Brain (organoid and tissue), 16 donors: ENCODE measurements at places on chromosomes 2 and 18. TPM values are rescaled to one million over a fixed set of nuclear protein-coding genes. Genes with fewer than 3 reads are reported as not detected.

DNA sequence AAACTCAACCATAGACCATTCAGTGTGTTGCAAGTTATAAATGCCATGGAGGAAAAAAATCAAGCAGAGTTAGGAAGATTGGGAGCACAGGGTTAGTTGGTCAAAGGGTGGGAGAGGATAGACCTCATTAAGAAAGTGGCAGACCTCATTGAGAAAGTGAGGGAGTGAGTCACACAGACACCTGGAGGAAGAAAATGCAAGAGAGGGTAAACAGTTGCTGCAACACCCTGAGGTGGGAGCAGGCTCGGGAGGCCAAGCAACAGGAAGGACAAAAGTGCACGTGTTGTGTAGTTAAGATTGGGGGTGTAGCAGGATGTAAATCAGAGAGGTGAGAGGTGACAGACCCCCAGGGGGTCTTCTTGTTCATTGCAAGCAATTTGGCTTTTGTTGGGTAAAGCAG, 6.4 kb downstream of the IL1RL1 start:
- no peak for DNase-seq

DNA sequence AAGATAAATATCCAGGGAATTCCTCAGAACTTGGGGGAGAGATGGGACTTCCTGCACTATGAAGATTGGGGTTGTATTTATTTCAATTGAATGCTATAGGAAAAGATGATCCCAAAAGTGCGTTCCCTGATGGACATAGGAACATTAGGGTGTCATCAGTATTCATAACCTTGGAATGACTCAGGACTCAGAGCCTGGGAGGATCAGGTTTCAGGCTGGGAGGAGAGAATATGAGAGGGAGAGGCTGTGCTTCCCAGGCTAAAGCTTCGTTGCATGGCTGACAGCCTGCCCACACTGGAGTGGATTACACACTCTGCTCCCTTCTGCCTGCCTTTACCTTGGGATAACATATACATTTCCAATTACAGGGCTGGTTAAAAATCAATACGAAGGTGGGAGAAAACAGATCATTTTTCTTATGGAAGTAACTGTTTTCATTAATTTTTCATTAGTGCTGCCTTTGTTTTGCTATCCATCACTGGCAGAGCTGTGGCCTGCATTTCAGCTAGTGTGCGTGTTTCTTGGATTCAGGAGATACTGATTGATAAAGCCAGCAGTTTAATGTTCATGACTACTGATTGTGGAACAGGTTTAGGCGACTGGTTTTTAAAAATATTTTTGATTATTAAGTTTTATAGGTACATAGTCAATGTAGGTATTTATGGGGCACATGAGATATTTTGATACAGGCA, 118.7 kb downstream of the KCTD1 start:
- DNase-seq: no peak

GRCh38 chr2:205738117-205738968, 56.0 kb downstream of the NRP2 start:
- no peak for DNase-seq

DNA sequence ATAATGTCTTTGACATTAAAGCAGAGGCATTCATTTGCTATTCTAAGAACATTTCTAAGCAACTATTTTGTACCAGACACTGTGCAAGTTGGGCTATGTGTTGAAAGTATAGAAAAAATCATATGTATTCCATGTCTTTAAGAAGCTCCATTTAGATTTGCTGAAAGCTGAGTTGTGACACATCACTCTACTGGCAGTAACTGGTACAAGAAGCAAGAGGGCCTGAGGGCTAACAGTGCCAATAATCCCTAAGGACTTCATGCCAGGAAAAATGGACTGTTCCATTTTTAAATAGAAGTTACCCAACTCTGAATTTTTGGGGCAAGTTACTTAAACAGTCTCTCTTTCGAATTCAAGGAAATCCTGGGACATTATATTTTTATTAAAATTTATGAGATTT, 178.7 kb downstream of the SRBD1 start:
- DNase-seq: peak; percentile 15

Gene BMP10
- polyA plus RNA-seq: not detected

Gene GAD1
- 17.2 TPM for polyA plus RNA-seq

DNA sequence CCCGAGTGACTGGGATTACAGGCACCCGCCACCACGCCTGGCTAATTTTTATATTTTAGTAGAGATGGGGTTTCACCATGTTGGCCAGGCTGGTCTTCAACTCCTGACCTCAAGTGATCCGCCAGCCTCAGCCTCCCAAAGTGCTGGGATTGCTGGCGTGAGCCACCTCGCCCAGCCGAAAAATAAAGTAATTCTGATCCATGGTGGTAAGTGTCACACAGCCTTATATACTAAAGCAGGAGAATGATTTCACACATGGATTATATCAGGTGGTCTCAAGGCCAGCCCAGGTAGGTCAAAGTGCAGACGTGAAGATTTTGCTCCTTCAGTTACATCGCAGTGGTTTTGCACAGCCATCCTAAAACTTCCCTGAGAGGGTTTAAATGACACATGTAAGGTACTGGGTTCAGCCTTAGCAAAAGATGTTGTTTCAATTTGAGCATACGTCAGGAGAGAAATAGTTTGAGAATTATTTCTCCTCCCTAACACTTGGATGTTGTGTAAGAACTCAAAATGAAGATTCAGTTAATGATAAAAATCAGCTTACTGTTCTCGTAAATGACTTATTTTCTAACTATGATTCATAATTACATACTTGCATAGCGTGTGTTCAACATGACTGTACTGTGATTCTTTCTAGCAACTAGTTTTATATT, 93.0 kb upstream of the SLC39A10 start:
- DNase-seq: no peak

Gene LYPD1
- polyA plus RNA-seq: 8.0 TPM

GRCh38 chr2:168699844-168700417, 102.5 kb upstream of the NOSTRIN start:
- DNase-seq: peak; percentile 66

GRCh38 chr2:61538920-61539520, 864 bp upstream of the XPO1 start:
- DNase-seq: peak; percentile 74

DNA sequence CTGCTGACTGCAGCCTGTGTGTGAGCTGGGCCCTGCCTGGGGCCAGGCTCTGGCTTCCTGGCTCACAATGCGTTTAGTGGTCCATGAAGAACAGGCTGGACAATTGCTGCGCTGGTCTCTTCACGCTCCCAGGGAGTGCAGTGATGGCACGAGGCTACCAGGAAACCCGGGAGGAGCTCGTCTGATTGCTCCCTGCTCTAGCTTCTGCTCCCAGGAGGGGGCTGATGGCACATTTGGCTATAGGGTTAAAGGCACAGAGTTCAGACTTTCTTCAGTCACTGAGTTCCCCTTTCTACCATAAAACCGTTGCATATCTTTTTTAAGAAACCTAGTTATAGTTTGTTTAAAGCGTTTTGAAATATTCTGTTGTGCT, 60.1 kb downstream of the KCNF1 start:
- peak; percentile 30 for DNase-seq

DNA sequence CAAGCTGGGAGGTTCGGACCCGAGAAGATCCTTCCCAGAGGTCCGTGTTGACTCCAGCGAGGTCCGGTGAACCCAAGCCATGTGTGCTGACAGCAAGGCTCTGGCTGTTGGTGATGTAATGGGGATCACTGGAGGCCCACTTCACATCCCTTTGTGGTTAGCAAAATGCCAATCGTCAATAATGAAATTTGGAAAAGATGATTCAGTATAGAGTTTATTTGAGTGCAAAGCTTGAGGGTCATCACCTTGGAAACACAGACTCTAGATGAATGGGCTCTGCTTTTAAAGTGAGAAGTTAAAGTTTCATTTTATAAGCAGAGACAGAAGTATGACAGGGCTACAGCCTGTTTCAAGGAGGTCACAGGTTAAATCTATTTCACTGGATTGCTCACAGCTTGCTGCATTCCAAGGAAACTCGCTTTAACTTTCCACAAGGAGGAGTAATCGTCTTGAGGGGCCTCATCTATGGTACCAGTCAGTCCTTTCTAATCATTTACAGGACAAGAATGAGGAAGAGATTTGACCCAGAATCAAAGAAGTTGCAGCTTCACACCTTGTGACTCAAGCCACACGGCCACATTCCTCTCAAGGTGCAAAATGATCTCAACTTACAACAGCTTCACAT, 140.5 kb downstream of the TPO start:
- DNase-seq: no peak

Gene TMEM17
- 1.8 TPM for polyA plus RNA-seq

DNA sequence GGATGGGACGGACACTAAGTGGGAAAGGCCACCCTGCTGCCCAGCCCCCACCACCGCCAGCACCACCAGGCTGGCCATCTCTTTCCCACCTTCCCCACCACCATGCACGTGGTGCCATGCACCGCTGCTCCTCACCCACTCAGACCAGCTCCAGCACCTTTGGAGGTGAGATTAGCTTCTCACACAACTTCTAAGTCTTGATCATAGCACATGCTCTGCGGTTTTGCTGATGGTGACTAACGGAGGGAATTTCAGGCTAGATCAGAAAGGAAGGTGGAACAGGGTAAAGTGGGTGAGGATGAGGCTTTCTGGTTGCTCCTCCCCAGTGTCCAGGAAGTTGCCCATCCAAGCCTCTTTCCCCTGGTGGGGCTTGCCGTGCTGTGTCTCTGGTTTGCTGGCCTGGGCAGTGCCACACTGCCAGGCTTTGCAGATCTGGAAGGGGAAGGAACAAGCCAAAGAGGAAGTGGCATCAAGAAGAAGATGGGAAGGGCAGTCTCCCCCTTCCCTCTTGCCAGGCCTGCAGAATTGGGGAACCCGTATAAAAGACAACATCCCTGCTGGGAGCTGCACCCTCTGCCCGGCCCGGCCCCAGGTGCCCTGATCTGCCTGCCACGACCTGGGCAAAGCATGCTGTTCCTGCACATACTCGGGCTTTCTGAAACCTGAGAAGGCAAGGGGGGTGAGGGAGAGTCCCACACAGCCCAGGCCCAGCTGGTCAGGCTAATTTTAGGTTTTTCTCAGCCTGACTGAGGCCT, 44.3 kb upstream of the CAB39 start:
- DNase-seq: no peak

Gene SNORC
- polyA plus RNA-seq: 16.9 TPM

- no peak for DNase-seq
Measured at GRCh38 chr2:119066272-119066804, 92.2 kb downstream of the C1QL2 start.

Gene CCDC178
- polyA plus RNA-seq: 2.8 TPM

- no peak for DNase-seq
Measured at GRCh38 chr2:112084689-112085374, 29.8 kb downstream of the TMEM87B start.

- DNase-seq: no peak
Measured at GRCh38 chr2:16623031-16623430, 42.6 kb downstream of the CYRIA start.

GRCh38 chr2:15408759-15409158, 152.4 kb downstream of the NBAS start:
- DNase-seq: no peak

DNA sequence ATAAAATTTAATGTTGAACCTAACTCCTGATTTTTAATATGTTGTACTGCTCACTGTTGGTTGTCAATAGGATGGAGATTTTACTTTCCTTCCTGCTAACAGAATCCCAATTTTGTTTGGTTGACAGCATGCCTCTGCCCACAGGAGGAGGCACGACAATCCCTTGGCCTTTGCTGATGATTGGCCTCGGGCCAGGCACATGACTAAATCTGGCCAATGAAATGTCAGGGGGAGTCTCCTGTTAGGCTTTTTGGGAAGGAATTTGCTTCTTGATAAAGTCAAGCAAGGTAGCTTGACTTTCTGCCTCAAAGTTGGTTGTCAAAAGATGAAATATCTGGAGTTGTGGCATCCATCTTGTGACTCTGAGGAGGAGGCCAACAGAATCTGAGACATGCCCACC, 6.8 kb upstream of the TGFA start:
- DNase-seq: no peak

DNA sequence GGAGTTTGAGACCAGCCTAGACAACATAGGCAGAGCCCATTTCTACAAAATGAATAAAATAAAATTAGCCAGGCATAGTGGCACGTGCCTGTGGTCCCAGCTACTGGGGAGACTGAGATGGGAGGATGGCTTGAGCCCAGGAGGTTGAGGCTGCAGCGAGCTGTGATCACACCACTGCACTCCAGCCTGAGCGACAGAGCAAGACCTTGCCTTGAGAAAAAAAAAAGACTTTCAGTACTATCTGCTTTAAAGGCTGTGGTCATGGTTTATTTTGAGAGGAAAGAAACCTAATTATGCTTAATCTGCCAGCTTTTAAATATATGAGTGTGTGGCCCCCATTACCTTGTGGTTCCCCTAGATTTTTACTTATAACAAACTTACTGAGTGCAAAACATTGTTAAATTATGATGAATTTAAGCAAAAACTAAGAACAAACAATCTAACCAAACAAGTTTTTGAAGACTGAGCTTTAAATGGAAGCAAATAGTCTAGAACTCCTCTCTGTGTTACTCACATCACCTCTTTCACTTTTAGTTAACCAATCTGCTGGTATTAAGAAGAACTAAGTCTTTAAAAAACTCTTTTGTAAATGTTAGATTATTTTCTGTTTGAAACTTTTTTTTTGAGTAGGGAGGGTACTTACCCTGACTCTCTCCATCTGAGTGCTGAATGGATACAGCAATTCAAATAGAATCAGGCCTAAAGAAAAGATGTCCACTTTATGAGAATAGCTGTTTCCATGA, 65.4 kb downstream of the EIF2AK3 start:
- DNase-seq: no peak

- DNase-seq: peak; percentile 87
Measured at GRCh38 chr2:230864605-230865306, at the start of gene ITM2C. Gene ITM2C (plus strand): TSS chr2:230864942. CDS start chr2:230865026, 84 bp downstream.

Gene FAM228B
- polyA plus RNA-seq: 10.9 TPM

Gene TTL
- polyA plus RNA-seq: 36.6 TPM

GRCh38 chr2:229313591-229313990, 42.5 kb upstream of the PID1 start:
- no peak for DNase-seq

GRCh38 chr18:63147973-63148372, 171.6 kb downstream of the BCL2 start:
- DNase-seq: no peak

Gene MRO
- polyA plus RNA-seq: 7.2 TPM

- DNase-seq: no peak
Measured at GRCh38 chr18:24964216-24964615, 387.8 kb downstream of the ZNF521 start.

Gene UPP2
- 0.24 TPM for polyA plus RNA-seq

- no peak for DNase-seq
Measured at GRCh38 chr2:16272038-16272788, 331.9 kb downstream of the MYCN start.

DNA sequence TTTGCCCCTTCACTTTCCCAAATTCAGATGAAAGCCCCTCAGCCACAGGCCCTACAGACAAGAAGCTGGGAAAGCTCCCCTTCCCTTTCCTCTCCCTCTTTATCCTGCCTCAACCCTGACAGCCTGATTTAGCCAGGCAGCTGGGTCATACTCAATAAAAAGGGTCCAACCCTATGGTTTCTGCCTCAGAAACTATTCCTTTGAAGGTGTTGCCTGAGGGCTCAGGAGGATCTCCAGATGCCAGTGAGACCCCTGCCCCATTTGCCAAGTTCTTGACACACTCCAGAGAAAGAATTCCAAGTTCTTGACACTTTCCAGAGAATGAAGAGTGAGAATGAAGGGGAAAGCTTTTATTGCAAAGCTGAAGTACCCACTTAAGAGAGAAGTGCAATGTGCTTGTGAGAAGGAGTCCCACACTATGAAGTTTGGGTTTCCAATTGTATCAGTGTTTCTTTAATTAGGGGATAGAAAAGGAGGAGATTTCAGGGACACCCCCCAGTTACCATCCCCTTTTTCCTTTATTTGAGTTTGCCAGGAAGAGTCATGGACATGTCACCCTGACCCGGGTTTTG, 576.2 kb downstream of the METTL4 start:
- no peak for DNase-seq

- DNase-seq: no peak
Measured at GRCh38 chr2:1806254-1806653, 61.9 kb upstream of the PXDN start.

- DNase-seq: peak; percentile 62
Measured at GRCh38 chr2:161134547-161135518, 25.4 kb upstream of the TANK start.
